Activated CD8-positive, alpha-beta memory T cell treated with anti-CD3 and anti-CD28 coated beads, Interleukin-2, amount 50 U/mL, for 48 hours (primary cell): ENCODE measurements at places on chromosomes 7 and 10.

GRCh38 chr10:113617086-113617485 lies 46.8 kb downstream of the NRAP start:
- no peak for DNase-seq

GRCh38 chr10:75367901-75368300 lies 33.7 kb downstream of the ZNF503 start:
- no peak for DNase-seq

DNA sequence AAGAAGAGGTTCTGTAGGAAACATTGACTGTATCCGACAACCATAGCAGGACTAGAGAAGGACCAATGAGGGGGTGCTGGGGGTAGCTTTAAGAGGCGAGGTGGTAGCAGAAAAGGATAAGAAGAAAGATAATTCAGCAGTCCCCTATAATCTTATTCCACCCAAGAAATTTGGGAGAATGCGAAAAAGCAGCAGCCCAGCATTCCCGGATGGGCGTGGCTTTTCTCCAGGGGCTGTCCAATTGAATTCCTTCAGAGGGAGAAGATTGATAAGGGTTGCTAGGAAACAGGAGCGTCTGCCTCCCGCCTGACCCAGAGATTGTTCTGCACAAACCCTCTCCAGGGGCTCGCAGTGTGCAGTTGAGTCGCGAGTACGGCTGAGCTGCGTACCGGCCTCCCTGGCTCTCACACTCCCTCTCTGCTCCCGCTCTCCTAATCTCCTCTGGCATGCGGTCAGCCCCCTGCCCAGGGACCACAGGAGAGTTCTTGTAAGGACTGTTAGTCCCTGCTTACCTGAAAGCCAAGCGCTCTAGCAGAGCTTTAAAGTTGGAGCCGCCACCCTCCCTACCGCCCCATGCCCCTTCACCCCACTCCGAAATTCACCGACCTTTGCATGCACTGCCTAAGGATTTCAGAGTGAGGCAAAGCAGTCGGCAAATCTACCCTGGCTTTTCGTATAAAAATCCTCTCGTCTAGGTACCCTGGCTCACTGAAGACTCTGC lies at the start of gene GRM3:
Gene GRM3 (plus strand): TSS at position 349 of the 721 bp plus-strand sequence. CDS start 121,237 bp downstream, outside the sequence.
- DNase-seq = no peak

DNA sequence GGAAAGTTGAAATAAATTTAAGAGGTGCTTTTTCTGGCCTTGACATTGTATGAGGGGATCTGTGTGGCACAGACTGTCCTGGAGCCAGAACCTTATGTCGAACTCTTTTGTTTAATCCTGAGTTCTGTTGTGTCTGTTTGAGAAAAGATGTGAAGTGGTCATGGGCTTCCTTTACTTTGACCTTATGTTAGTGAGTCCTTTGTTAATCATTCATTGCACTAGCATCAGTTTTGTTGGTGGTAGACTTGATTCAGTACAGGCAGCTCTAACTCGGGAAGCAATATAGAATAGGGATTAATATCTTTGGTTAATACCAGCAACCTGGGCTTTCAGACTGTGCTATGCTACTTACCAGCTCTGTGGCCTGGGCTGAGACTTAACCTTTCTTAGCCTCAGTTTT lies 123.9 kb upstream of the FZD1 start:
- DNase-seq = no peak

- no peak for DNase-seq
Observed at GRCh38 chr7:151046603-151047573, 1.4 kb upstream of the ASIC3 start.

DNA sequence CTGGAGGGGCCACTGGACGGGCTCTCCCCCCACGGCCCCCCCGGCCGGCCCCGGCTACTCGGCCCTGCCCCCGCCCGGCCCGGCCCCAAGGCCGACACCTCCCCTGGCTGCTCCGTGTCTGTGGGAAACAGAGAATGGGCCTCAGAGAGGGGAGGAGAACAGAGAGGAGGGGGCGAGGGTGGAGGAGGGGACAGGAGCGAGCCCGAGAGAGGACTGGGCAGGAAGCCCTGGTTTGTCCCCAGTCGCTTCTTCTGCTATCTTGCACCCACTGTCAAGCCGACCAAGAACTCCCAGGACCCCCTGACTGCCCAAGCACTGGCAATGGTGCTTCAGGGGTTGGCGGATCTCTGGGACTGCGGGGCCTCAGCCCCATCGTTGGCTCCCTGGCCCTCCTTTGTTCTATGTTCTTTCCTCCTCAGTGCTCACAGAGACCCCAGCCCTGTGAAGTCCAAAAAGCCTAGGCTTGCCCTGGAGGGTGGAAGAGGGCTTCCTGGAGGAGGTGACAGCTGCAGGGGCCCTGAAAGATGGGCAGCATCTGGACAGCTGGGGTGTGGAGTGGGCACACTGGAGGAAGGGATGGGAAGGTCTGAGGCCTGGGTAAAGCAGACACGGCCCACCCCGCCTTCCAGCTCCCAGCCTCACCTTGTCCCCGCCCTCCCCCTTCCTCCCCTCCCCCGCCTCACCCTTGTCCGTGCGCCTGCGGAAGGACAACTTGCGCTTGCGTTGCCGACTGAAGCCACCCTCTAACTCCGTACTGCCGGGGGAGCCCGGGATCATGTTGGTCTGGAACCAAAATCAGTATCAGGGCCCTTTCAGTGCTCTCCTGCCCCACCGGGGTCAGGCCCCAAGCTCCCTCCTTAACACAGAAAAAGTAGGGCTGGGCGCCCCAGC lies 30.1 kb downstream of the KCNH2 start:
- no peak for DNase-seq

GRCh38 chr10:4479342-4479741 lies 346.7 kb upstream of the AKR1E2 start:
- no peak for DNase-seq

GRCh38 chr10:86671985-86672710 lies 3.8 kb downstream of the LDB3 start:
- no peak for DNase-seq

- no peak for DNase-seq
Observed at GRCh38 chr10:113354711-113355110, 198.1 kb upstream of the HABP2 start.

GRCh38 chr10:70070834-70071233 lies 18.2 kb downstream of the MACROH2A2 start:
- no peak for DNase-seq

DNA sequence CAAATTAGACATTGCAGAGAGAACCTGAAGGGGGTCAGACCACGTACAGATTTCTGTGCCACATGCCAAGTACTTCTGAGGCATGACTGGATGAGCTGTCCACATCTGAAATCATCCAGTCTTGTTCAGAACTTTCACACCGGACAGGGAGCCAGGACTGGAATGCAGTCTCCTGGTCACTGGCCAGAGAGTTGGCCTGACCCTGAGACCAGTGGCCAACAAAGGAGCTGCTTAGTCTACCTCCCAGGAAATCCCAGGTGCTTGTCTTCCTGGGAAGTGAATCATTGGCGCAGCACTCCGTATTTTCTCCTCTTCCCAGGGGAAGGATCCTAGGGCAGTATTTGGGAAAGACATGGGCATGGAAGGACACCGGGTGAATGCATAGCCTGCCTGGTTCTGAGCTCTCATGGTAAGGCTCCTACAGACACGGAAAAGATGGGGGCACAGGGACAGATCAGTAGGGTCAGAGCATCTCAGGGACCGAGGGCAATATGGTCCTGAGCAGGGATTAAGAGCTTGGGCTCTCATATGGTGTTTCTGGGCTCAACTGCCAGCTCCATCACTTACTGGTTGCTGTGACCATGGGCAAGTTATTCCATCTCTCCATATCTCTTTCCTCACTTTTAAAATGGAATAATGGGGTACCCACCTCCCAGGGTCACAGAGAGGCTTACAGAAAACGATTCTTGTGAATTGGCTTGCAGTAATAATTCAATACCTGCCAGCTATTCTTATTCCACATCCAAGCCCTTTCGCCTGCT lies 1.3 kb upstream of the SCD start:
- DNase-seq = no peak

DNA sequence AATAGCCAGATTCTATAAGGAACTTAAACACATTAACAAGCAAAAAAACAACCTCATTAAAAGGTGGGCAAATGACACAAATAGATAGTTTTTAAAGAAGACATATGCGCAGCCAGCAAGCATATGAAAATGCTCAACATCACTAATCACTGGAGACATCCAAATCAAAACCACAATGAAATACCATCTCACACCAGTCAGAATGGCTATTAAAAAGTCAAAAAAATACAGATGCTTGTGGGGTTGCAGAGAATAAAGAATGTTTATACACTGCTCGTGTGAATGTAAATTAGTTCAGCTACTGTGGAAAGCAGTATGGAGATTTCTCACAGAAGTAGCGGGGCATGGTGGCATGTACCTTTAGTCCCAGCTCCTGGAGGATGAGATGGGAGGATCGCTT lies 164.0 kb downstream of the CHRM2 start:
- no peak for DNase-seq

GRCh38 chr7:129213828-129214227 lies 11.0 kb upstream of the AHCYL2 start:
- no peak for DNase-seq

DNA sequence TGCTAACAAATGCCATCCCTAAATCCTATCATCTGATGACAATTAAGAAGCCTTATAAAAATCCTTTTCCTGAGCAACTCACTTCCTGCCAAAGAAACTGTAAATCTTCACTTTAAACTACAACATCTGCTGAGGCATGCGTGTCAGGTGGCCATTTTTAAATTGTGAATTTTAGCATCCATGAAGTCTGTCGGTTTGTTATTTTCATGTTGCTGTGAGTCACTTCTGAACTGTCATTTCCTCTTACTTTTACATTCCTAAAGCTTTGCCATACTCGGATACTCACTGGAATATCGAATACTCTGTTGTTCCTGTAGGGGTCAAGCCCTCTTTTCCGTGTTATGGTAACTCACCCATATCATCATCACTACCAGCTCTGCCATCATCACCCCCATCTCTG lies 34.3 kb upstream of the TMEM26 start:
- DNase-seq = no peak

DNA sequence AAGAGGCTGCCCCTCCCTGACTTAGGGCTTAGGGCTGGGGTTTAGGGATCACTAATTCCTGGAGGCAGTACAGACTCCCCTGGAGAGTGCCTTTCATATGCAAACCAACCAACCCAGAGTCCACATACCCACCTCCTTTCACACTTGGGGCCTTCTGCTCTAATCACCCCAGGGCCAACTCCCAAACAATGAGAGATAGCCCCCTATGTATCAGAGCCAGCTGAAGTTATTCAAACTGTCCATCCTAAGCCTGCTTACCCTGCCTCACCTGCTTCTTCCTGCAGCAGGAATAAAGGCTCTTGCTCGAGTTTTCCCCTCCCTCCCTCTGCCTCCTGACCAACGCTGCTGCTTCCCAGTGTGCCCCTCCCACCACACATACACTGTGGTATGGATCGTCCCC lies 51.8 kb upstream of the SLC35G1 start:
- DNase-seq = no peak

DNA sequence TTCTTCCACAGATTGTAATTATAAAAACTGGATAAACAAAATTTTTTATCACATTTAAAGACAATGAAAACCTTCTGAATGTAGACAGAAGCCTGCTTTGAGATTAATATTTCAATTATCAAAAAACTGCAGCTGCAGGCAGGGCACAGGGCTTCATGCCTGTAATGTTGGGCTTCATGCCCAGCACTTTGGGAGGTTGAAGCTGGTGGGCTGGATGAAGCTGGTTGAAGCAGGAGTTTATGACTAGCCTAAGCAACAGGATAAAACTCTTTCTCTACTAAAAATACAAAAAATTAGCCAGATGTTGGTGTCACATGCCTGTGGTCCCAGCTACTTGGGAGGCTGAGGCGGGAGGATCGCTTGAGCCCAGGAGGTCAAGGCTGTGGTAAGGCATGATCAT lies 41.2 kb downstream of the PDZD8 start:
- no peak for DNase-seq

- peak; percentile 85 for DNase-seq
Observed at GRCh38 chr10:102729029-102730026, 14.4 kb upstream of the WBP1L start.

GRCh38 chr7:37769726-37770125 lies 78.7 kb upstream of the NME8 start:
- DNase-seq = no peak

DNA sequence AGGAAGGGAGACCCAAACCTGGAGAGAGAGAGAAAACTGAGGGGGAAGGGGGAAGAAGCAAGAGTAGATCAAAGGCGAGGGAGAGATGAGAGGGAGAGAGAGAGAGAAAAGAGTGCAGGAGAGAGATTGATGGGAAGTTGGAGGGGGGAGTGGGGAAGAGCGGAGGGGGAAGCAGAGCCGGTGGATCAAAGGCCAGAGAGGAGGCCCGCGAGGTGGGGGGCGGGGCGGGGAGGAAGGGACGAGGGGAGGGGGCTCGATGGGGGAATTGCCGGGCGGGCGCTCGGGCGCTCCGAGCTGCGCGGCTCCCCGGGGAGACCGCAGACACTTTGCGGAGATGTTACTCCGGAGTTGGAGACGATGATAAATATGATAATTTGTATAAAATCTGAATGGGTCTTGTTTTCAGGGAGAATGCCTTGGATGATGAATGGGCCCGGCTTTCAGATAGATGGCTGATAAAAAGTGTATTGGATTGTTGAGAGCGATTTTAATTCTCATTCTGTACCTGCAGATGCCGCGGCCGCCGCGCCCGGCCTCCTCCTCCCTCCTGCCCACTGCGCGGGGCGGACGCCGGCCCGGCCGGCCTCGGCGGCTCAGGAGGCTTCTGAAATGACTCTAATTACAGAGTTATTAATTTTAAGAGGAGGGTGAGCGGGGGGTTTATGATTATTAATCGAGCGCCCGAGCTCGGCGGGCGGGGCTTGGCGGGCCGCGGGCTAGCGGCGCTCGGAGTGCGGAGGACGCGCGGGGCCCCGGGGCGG lies 21.4 kb upstream of the PAX2 start:
- DNase-seq = no peak

DNA sequence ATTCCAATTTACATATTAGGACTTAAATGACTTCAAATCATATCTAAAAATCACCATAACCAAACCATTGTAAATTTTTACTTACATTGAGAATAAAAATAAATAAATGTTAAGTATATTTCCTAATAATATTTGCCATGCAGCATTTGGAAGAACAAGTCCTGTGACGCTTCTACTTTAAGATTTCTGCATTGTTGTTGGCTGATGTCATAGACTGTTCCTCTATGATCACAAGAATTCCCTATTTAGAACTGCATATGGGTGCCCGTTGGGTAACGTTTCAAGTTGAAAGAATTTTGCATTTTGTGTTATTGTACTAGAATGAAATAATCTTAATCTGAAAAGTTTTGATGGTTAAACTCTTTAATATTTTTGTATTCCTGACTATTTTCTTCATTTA lies 5.1 kb upstream of the ITGB1 start:
- DNase-seq = no peak

DNA sequence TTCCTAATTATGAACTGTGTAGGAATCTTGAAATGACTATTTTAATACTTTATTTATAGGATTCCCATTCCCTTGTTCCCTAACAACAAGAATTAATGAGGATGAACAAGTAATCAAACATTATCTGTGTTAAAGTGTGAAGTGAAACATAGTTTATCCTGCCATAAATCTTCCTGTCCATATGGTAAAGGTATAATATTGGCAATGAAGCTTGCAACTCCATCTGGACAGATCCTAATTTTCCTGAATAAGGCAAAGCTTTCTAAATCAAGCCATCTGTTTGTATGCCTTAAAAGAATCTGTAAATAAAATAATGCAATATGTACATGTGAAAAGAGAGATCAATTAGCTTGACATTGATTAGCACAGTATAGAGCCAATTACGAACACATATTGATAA lies 529.0 kb downstream of the ANKRD7 start:
- DNase-seq = no peak

GRCh38 chr7:69020536-69020935 lies 577.7 kb upstream of the AUTS2 start:
- DNase-seq = no peak
